ENCODE measurements at places on chromosomes 13 and 19.

DNA sequence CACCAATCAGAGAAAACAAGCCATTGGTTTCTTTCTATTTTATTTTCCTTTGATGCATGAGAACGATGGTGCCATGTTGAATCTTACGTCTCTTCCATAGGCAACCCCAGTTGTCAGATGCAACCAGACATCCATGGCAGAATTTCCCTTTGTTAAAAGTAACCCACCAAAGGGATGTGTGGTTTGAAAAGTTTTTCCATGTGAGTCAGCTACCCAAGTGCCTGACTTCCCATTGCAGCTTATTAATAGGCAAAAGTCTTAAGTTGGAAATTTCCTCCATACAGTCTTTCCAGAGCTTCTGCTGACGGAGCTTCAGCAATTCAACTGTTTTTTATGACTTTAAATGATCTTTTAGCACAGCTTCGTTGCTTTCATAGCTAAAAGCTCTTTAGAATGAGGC lies 73.8 kb upstream of the FAM216B start:
- H3K27me3 ChIP-seq: no peaks in the 10 kb centered on the region
- H3K4me3 ChIP-seq: no peak overlapping the region
- DNase-seq: no peak
- H3K4me1 ChIP-seq: peaks cover 3% of the 10 kb centered on the region

GRCh38 chr19:3274942-3275582 lies 50.6 kb downstream of the CELF5 start:
- no peak for DNase-seq
- H3K27ac ChIP-seq: no peak overlapping the region
- no peaks in the 10 kb centered on the region for H3K27me3 ChIP-seq
- H3K4me3 ChIP-seq: no peak overlapping the region

DNA sequence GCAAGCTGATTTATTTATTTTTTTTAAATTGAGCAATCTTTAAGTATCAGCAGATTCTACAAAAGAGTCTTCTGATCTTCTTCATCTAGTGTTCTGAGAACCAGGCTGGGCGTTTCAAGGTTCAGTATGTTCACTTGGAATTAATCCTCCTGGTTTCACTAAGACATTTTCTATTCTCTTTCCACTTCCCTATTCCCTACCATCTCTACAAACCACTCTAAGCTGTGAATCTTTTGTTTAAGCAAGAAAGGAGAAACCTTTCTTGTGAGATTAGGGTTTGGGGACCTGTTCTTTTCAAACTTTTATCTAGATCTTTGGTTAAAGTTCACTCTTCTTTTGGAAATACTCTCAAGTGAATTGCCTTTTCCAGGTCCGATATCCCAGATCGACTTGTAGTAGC lies 59.3 kb downstream of the URI1 start:
- no peaks in the 10 kb centered on the region for H3K27me3 ChIP-seq
- peaks cover 2% of the 10 kb centered on the region for H3K4me1 ChIP-seq
- no peak overlapping the region for H3K4me3 ChIP-seq
- no peak for DNase-seq
- no peaks in the 10 kb centered on the region for H3K36me3 ChIP-seq

DNA sequence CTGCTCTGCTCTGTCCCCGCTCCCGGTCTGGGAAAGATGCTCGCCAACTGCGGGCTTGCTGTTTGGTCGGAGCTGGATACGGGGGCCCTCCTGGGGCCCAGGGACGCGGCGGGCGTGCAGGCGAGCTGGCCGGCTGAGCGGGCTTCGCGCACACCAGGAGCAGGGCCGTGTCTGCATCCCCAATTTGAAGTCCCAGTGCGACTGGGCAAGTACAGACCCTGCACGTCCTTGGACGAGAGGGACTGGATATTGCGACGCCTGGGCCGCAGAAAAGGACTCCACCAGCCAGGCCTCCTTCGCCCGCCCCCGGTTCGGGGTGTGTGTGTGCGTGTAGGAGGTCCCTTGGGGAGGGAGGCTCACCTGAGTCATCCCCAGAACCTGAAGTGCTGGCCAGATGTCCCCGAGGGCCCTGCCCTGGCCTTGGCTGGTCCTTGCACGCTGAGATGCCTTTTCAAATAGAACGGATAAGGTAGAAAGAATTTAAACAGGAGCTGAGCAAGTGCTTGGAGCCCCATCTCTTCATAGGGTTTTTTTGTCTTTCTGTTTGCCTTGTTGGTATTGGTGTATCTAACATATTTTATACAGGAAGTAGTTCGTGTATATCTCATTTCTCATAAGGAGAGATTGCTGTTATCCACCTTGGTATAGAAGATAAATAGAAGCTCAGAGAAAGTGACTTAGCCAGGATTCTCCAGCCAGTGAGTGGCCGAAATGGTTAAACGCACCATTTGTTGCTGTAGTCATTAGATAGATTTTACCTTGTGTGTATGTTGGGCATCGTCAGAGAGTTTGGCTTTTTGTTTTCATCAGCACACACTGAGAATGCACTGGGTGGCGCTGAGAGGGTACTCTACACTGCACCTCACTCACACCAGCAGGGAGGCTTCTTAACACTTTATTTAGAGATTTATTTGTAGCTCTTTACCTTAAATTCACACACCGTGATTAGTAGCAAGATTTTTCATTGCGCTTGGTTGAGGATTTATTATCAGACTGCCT lies 1.1 kb downstream of the NAXD start:
- peak overlapping the region; percentile 89 for H3K27ac ChIP-seq
- peak; percentile 65 for DNase-seq

DNA sequence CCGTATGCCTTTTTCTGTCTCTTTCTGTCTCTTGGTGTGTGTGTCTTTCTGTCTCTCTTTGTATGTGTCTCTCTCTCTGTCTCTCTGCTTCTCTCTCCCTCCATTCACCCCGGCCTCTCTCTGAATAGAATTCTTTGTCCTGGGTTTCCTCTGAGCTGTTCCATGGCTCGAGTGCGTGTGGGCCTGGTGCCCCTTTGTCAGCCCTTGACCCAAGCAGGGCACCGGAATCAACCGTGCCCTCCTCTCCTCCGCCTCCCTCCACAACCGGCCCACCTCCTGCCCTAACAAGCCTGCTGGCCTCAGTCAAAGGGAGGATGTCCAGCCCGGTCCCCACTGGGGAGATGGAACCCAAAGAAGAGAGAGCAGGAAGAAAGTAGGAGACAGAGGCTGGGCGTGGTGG lies 3.2 kb downstream of the AXL start:
- no peak overlapping the region for H3K4me3 ChIP-seq
- no peak for DNase-seq
- no peak overlapping the region for H3K27ac ChIP-seq
- H3K36me3 ChIP-seq: no peaks in the 10 kb centered on the region
- H3K27me3 ChIP-seq: no peaks in the 10 kb centered on the region

DNA sequence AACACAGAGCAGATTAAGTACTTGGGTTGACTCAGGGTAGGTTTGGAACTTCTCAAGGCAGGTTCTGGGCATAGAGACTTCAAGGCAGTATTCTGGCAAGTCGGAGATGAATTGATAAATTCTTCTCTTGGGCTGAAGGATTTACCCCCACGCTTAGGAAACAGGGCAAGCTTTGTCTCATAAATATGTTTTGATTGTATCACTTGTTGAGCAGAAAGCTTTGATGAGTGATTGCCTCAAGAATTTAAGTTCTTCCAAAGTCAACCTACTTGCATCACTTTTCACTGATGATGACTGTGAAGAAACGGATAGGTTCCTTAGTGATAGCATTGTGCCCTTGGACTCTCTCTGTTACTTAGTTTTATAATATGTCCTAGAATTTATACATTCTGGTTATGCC lies 258.6 kb upstream of the DACH1 start:
- no peaks in the 10 kb centered on the region for H3K36me3 ChIP-seq
- no peak for DNase-seq
- H3K4me1 ChIP-seq: no peaks in the 10 kb centered on the region

DNA sequence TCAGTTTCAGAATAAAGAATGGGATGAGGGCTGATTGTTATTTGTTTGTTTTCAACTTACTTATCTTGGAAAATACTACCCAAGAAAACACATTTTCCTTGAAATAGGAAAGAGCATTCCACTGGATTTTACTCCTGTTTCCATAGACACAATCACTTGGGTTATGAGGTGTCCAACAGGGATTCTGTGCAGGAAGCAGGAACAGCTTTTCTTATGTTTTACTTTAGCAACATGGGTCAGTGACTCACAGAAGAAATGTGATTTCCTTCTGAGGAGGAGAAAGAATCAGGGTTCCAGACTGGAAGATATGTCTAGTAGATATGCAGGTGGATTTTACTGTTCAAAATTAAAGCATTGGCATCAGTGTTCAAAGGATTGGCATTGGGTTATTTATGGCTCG lies 180.8 kb upstream of the GPC6 start:
- DNase-seq: no peak
- H3K36me3 ChIP-seq: no peaks in the 10 kb centered on the region
- no peaks in the 10 kb centered on the region for H3K4me1 ChIP-seq
- no peak overlapping the region for H3K4me3 ChIP-seq
- H3K27ac ChIP-seq: no peak overlapping the region

Measured in ovary (tissue), 10 donors.